ENCODE measurements at places on chromosomes 11 and 22.

DNA sequence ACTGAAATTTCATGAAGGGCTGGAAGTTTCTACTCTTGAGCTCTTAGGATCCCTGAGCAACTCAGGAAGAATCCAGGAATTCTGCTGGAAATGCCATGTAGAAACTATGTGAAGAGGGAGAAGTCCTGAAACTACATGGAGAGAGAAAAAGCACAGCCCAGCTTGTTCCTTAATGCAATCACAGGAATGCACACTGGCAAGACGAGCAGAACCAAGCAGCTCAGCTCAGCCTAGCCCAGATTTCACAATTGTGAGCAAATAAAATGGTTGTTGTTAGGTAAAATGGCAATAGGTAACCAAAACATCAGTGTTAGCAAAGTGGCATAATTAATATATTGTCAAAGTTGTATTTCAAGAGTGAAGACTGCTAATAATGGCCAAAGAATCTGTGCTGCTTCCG is 28.1 kb downstream of the ZNF214 start:
- no peak for DNase-seq

- DNase-seq: no peak
These were observed 21.1 kb upstream of the RDX start for GRCh38 chr11:110317516-110317932.

GRCh38 chr22:24845041-24845898 is 39.3 kb downstream of the SGSM1 start:
- DNase-seq: no peak

DNA sequence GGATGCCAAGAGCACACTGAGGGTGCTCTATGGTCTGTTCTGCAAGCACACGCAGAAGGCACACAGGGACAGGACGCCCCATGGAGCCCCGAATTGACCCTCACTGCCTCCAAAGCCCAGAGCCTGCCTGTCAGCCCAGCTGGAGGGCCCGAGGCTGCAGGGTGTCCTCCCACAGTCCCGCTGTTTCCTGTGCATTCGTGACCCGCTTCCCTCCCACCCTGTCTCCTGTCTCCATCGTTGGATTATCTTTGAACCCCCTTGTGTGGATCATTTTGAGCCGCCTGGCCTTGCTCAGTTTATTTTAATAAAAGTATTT is 25.6 kb downstream of the PARVG start:
- DNase-seq: no peak

GRCh38 chr22:49514641-49515040 is 313.0 kb downstream of the BRD1 start:
- no peak for DNase-seq

DNA sequence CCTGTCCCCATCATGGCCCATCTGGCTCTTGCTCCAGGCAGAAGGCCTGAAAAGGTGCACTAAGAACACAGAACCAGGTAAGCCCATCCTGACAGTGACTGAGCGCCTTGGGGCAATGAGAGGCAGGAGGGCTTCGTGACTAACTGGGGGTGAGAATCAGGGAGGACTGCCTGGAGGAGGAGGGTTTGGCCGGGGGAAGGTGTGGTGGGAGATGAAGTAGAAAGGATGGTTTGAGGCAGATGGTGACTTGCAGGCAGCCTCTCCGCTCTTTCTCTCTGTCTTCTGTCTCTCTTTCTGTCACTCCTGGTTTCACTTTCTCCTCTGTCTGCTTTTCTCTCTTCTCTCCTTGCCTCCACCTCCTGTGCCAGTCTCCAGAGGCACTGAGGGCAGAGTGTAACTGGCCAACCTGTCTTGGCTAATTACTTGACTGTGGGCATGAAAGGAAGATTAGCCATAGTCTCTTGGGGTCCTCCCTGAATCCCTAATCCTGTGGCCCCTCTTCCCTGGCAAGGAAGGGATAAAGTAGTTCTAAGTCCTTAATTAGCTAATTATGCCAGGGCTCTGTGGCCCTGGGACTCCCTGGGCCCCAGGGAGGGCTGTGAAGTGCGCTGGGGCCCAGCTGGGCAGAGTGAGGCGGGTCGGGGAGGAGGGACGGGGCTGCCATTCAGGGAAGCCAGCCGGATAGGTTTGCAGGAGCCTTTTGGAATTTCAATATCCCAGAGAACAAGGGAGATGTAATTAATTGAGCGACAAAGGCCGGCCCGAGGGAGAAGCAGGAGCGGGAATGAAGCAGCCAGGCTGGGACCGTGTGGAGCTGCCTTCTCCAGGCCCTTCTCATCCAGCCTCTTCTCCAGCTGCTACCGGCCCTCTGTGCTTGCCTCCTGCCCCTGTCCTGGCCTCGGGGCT is 61.1 kb downstream of the CACNA1I start:
- DNase-seq: no peak

- no peak for DNase-seq
These were observed 7.6 kb downstream of the MS4A4E start for GRCh38 chr11:60235321-60235720.

GRCh38 chr11:30586251-30587144 is at the start of gene MPPED2:
MPPED2 (minus strand) TSS chr11:30586353; CDS start chr11:30580373, 5,980 bp downstream.
- DNase-seq: no peak

GRCh38 chr11:6336293-6336692 is 16.0 kb upstream of the CAVIN3 start:
- no peak for DNase-seq

DNA sequence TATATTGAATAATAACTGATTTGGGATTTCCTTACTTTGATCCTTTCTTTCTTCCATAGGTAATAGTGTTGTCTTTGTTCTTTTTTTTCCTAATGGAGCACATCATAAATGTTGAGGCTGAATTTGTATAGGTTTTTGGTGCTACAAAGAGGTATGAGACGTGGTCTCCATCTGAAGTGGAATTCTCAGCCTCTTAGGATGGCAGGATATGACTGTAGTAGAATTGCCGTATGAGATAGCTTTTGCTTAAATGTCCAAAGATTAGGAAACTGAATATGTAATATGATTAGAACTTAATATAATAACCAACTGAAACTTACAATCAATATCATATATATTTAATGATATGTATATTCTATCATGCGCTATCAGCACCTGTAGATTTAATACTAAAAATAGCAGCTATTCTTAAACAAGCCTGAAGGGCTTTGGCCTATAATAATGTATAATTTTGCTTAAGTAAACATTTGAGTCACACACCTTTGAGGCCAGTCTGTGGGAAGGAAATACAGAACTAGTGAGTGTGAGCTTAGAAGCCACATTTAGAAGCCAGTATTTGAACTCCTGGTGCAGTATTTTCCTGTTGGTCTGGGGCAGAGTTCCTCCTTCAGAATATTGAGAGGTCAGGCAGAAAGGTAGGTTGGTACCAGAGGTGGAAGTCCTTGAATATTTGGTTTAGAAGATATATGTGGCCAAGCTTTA is 62.6 kb downstream of the SWAP70 start:
- DNase-seq: no peak

DNA sequence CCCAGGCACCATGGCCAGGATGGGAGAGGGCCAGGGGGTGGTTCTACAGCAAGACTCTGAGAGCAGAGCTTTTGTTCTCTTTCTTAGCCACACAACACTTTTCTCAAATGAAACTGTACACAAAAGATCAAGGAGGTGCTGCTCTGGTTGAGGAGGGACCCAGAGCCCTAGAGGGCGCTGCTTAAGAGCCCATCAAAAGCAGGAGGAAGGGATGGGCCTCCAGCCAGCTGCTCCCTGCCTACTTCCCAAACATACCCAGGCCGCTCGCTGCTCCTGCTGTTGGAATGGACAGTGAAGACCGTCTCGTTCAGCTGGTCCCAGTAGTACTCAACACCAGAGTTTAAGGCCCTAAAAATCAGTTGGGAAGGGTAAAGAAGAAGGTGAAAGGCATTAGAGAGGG is 18.4 kb upstream of the CHRM4 start:
- no peak for DNase-seq
